ENCODE measurements at places on chromosomes 3 and 15.

- no peak for DNase-seq
Measured at GRCh38 chr3:190042558-190042957, 78.1 kb downstream of the P3H2 start.

- no peak for DNase-seq
Measured at GRCh38 chr15:31089368-31090047, 12.0 kb downstream of the TRPM1 start.

DNA sequence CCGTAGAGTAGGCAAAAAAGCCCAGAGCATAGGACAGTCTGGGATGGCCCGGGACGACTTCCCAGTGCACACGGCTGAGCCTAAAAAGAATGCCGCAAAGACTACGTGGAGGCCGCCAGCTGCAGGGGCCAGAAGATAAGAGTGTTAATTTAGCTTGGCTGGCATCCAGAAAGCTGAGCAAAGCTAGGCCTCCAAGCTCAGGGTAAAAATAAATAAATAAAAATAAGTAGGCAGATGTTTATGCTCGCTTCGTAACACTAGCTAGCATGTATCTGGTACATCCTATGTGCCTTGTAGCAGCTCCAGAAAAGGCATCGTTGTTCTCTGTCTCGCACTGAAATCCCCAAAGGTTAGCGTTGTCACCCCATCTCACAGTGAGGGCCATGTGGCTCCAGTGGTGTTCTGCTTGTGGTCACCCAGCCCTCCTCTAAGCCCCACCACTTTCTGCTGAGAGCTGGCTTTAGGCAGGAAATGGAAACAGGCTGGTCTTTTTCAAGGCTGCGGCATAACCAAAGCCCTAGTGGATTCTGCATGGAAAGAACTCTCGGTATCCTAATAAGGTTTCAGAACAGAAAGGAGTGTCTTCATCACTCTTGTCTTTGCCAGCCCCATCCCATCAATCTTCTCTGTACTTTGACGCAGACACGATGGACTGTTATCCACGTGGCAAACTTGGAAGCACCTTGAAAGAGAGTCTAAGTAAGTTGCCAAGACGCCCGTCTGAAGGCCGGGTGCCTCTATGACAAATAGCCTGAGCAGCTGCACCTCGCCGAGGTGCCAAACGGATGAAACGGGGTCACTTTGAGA lies 58.1 kb upstream of the MEF2A start:
- DNase-seq, result peak; percentile 45

GRCh38 chr3:183468424-183468823 lies 40.0 kb upstream of the MCF2L2 start:
- DNase-seq, result no peak

DNA sequence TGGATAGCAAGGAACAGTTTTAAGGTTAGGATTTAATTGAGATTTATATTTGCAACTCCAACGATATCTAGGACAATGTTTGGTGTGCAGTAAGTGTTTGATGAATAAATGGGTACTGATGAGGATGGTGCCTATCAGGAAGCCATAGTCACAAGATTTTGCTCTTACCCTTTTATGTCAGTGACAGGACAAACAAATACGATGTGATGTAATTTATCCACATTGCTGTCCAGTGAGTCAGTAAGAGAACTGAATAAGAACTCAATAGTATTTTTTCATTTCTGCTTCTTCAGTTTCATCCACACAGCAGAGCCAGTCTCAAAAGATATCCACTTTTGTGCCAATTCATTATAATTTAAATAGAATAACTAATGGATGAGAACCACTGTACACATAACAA lies 18.5 kb downstream of the C3orf85 start:
- no peak for DNase-seq

DNA sequence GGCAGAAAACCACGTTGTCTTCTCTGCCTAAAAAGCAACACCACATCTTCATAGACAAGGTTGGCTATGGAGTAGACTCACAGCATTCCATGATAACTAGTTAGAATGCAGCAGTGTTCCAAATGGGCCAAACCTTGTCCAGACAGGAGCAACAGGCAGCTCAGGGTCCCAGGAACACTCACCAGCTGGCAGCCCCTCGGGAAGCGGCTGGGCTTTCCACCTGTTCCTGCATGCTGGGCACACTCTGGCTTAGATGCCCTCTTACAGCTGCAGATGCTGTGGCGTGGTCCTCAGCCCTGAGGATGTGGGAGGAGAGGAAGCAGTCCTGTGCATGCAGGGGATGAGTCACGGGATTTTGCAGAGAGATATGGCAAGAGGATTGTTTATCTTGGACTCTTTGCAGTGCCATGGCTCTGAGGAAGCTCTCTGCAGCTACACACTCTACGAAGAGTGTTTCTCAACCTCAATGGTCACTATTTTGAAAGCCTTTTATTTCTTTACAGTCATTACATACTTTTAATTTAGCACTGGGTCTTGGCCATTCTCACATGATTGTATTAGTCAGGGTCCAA lies 11.3 kb downstream of the NRROS start:
- no peak for DNase-seq

GRCh38 chr3:107988460-107989175 lies 102.2 kb downstream of the CD47 start:
- DNase-seq, result peak; percentile 65

Data from small intestine (tissue), 16 donors.